NCI-H2029 (cell line): ENCODE measurements at places on chromosomes 2 and 18.

- DNase-seq = no peak
Measured at GRCh38 chr2:7338961-7339360, 421.7 kb downstream of the RNF144A start.

DNA sequence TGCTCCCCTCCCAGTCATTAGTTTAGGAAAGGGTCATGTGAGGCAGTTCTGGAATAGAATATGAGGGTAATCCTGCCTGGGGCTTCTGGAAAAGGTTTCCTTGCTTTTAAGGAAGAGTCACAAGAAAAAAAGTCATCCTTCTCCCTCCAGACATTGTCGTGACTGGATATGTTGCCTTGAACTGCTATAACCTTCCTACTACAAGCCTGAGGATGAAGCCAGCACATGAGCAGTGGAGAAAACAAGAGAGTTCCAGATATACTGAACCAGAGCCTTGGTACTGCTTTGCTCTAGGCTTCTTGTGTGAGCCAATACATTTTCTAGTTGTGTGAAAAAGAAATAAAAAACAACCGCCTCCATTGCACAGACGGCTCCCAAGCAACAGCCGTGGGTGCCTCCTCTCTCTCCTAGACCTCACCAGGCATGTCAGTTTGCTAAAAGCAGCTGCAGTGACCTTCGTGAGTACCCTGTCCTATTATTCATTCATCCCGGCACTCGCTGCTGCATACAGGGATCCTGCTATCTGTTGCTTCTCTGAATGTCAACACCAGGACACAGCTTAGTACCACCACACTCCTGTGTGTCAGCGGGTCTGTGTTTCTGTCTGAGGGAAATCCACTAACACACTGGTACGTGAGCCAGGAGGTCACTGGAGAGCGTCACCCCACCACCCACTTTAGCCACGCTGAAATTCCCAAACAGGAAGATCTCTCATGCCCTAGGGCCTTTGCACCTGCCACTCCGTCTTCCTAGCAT is 186.7 kb downstream of the KLHL29 start:
- DNase-seq = no peak

DNA sequence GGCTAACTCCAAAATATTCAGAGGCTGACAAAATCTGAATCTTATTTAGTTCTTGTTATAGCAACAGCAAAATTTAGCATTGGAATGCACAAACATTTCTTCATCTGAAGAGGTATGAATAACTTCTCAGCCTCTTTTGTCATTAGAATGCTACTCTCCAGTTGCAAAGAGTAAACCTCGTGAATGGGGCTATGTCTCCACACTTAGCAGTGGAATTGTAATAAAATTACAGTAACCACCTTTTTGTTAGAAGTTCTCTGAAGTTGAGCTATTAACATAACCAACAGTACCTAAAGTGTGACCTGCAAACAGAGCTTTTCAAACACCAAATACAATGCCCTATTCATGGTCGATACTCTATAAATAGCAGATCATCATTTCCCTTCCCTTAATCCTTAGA is 50.2 kb upstream of the GALNT3 start:
- no peak for DNase-seq

DNA sequence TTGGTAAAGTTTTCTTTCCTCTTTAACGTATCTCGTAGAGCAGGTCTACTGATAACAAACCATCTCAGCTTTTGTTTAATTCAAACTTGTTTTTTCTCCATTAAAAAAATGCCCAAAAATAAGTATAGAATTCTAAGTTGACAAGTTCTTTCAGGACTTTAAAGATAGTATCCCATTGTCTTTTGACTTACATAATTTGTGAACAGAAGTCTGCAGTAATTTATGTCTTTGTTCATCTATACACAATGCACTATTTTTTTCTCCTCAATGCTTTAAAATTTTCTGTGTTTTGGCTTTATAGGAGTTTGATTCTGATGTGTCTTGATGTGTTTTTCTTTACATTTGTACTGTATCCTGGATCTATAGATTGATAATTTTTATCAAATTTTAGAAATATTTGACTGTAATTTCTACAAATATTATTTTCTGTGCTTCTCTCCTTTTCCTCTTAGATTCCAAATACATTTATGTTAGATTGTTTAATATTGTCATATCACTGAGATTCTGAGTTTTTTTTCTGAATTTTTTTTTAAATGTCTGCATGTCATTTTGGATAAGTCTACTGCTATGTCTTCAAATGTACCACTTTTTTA is 143.3 kb downstream of the FTCDNL1 start:
- no peak for DNase-seq

GRCh38 chr2:174963437-174964400 is 41.5 kb downstream of the CHN1 start:
- DNase-seq = no peak

DNA sequence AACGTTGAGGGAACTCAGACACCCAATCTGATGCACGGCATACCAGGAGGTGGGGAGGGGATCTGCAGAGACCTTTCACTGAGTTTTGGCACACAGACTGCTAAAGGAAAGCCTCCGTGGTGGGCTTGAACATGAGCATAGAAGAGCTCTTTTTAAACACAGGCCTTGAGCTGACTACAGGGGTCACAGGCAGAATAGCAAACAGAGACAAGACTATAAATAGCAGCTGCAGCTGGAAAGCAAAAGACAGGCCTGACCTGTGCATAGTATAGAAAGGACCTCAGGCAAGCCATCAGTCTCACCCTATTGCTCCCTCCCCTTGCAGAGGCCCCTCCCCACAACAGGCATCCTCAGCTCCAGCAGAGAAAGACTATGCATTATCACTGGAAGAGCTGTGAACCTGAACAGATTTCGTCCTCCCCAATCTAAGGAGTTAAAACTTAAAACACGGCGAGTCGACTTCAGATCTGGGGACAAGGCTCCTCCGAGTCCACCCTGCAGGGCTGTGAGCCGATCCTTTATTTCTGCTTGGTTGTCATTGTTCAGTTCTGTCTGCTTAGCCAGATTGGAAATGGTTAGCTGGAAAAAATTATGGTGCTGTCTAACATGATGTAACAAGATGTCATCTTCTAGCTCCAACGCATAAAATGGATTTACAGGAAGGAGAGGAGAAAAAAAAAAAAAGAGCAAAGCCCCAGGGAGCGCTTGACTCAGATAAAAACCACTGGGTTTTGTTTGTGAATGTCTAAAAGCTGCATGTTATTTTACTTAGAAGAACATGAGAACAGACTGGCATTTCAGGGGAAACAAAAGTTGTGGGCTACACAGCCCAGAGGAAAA is 25.2 kb upstream of the LCLAT1 start:
- no peak for DNase-seq

GRCh38 chr2:182481676-182482075 is 54.8 kb upstream of the PDE1A start:
- DNase-seq = no peak

GRCh38 chr2:157184161-157184895 is 73.2 kb upstream of the GALNT5 start:
- DNase-seq = no peak

DNA sequence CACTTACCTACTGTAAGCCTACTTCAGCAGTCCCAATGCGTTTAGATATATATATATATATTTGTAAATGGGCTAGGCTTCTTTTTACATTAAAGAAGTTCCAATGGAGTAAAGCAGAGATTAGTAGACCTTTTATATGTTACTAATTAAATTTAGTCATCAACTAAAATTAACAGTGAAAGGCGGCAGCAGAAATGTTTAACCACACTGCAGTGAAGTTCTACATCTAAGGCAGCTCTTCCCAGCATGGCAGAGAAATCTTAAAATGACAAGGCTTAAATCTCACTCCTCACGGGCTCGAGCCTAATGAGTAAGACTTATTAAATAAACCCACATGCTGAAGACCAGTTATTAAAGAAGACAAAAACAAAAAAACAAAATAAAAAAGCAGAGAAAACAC is 19.1 kb upstream of the KANSL1L start:
- DNase-seq = no peak

GRCh38 chr2:48910961-48911360 is 155.4 kb upstream of the LHCGR start:
- no peak for DNase-seq

GRCh38 chr2:65355186-65355831 is 77.1 kb downstream of the SPRED2 start:
- DNase-seq = no peak

DNA sequence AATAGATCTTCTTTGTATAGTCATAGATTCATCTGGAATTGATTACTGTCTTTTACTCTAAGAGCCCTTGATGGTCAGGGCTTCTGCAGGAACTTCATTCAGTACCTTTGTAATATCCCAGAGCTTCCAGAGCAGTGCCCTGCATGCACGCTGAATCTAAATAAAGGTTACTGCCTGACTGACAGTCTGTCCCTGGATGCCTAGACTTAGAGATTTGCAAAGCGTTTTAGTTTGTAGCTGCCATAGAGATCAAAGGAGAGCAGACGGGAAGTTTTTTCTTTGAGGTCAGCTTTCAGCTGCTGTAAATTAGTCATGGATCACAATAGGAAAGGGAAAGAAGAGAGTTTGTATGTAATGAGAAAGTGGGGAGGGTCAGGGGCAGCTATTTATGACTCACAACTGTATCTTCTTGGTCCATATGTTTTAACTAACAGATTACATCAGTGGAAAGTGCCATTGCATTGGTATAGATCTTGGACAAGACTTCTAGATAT is 45.2 kb upstream of the NYAP2 start:
- DNase-seq = no peak

DNA sequence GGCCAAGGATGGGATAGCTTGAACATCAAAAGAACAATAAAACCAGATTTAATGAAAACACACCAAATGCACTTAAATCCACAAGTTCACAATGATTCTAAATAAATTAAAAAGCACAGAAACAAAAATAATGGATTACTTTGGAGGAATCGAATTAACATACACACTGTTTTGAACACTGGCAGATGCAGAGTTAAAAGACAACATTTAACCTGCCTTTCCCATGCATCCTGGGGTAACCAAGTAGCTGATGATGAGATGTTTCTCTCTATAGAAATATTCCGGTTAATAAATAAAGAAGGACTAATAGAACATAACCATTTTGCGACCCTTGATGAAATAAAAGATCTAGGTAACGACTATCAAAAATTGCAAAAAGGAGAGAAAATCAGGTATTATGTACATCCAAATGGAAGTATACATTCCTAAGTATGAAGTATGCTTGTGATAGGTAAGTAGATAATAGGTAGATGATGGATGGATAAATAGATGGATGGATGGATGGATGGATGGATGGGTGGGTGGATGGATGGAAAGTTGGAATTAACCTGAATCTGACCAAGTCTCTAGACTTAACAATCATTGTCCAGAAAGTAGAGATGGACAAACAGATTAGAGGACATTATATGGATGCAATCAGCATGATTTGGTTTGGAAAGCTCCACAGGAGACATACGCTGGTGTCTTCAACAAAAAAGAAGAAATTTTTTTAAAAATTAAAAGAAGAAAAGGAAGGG is 57.4 kb upstream of the MYCN start:
- DNase-seq = no peak

DNA sequence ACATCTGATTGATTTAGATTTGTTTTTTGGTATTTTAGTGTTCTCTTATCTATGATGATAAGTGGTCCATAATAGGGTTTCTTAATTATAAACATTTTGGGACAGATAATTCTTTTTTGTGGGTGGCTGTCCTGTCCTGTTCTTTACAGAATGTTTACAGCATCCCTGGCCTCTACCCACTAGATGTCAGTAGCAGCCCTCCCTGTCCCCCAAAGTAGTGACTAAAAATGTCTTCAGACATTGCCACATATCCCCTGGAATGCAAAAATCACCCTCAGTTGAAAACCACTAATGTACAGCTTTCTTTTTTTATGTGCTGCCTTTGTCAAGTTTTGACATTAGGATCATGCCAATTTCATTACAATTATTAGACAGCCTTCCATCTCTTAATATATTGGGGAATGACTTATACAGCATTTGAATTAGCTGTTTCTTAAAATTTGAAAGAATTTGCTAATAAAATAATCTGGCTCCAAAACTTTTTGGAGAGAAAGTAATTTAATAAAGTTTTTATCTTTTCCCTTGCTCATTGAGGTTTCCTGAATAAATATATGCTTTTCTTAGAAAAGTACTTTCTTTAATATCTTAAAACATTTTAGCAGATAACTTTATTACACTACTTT is 19.5 kb downstream of the WIPF1 start:
- no peak for DNase-seq

DNA sequence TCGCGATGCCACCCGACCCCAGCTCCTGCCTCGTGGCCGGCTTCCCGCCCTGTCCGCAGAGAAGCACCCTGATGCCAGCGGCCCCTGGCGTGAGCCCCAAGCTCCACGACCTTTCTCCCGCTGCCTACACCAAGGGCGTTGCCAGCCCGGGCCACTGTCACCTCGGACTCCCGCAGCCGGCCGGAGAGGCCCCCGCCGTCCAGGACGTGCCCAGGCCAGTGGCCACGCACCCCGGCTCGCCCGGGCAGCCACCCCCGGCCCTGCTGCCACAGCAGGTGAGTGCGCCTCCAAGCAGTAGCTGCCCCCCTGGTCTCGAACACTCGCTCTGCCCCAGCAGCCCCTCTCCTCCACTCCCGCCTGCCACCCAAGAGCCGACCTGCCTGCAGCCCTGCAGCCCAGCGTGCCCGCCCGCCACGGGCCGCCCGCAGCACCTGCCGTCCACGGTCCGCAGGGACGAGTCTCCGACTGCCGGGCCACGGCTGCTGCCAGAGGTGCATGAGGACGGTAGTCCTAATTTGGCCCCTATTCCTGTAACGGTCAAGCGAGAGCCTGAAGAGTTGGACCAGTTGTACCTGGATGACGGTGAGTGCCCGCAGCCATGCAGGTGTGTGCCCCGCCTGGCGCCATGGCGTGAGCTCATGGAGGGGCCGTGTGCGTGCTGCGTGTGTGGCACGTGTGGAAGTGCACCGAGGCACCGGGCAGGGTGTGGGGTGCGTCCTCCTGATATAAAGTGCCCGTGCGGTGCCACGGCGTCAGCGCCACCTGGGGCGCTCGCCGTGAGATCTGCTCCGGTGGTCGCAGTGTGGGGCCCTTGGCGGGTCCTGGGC is 90.8 kb downstream of the NFATC1 start:
- no peak for DNase-seq

- no peak for DNase-seq
Measured at GRCh38 chr18:46265196-46266156, 161.3 kb downstream of the HAUS1 start.

DNA sequence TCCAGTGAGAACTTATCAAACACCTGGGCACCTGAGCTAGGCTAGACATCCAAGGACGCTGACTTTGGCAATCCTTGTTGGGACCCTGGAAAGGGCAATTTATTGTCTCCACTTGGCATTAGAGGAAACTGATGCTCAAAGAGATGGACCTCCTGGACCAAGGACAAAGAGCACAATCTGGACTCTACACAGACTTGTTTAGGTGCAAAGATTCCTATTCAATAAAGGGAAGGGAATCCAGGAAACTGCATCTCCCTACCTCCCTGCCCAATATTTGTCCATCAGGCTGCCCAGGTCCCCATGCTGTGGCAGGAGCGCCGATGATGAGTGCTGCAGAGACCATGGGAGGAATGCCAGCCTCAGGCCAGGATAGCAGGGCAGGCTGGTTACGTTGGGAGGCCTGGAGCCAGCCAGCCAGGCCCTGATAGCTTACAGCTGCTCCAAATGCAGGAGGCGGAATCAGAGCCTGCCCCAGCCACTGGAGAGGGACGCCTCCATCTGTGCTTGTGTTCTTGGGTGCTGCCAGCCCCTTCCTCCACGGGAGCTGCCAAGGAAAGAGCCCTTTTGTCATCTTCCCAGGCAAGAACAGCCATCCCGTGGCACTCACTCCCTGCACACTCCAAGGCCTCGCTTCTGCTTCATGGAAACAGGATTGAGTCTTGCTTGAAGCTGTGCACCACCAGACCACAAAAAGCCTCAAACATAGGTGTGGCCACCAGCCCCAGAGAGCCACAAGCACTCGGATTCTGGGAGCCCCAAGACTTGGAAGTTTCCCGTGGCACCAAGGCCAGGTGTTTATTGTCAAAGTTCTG is 60.0 kb downstream of the HS1BP3 start:
- DNase-seq = no peak

- no peak for DNase-seq
Measured at GRCh38 chr2:189799531-189799930, 15.3 kb downstream of the PMS1 start.
